ENCODE measurements at places on chromosomes 5 and 9.

DNA sequence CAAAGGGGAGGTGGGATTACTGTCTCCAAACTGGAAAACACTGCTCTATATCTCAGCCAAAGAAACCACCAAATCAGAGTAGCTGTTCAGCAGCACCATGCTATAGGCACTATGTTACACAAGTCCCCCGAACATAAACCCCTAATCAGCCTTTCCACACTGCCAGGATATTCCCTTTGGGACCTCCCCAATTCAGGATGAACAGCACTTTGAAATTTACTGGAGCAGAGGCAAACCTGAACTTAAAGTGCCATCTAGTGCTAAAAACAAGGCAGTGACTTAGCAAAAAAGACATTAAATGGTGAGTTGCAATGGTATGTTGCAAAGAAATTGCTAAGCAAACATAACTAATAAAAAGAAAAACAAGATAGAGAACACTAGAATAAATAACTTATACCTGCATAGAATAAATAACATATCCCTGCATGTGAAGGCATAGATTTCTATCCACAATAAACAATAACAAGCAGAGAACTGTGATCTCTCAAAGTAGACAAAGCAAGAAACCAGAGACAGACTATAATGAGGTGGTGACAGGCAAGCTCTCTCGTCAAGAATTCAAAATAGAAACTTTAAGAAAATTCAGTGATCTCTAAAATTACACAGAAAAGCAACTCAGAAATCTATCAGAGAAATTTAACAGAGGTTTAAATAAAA, 584.4 kb upstream of the ACO1 start:
- no peak for DNase-seq

GRCh38 chr5:72252574-72253155, 67.4 kb downstream of the MRPS27 start:
- DNase-seq, result no peak

GRCh38 chr5:16737620-16738364, 121.0 kb upstream of the RETREG1 start:
- no peak for DNase-seq

- DNase-seq, result no peak
Observed at GRCh38 chr9:106862821-106863720, at the start of gene ZNF462. Gene ZNF462 (plus strand): TSS chr9:106863166. CDS start chr9:106923384, 60,218 bp downstream.

DNA sequence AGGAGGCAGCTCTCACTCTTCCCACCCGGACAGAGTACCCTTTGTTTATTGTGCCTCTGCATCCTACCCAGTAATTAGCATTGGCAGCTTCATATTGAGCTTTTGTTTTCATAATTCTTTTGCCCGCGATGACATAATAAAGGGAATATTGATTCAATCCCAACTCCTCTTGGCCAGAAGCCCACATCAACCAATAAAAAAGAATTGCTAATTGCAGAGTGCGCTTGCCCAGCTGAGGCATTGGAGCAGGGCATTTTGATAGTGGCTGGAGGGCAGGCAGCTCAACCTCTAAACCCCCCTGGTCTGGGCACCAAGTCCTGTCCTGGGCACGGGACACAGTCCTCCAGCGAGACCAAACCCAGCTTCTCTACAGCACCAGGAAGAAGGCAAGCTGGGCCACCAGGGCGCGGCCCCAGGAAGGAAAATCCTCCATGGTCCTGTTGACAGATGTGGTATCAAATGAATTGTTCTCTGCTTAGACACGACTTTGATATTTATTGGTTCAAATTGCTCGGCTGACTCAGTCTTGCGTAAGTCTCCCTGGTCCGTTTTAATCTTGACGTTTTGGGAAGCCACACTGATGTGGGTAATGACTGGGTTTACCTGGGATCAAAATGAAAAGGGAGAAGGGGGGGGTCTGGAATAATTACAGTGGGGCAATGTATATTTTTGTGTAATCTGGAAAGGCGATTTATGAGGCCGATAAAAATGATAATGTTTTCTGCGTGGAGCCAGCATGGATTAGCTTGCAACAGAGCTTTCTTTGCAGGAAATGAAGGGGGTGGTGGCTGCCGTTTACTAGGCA, 220.7 kb upstream of the MSX2 start:
- DNase-seq, result no peak

Data from activated CD8-positive, alpha-beta memory T cell treated with anti-CD3 and anti-CD28 coated beads for 24 hours (primary cell).